Skin of body (tissue), 3 donors: ENCODE measurements at places on chromosomes 16 and 17. TPM values are rescaled to one million over a fixed set of nuclear protein-coding genes. Genes with fewer than 3 reads are reported as not detected.

RPA1 gene
- total RNA-seq = 37.4 TPM

LDHD gene
- 7.5 TPM for total RNA-seq

CCL3 gene
- 7.9 TPM for total RNA-seq

PTRH2 gene
- 19.4 TPM for total RNA-seq

SCARF1 gene
- 6.7 TPM for total RNA-seq

PLCD3 gene
- total RNA-seq = 14.1 TPM

PDILT gene
- not detected for total RNA-seq

MARVELD3 gene
- 3.0 TPM for total RNA-seq

NHLRC4 gene
- total RNA-seq = 0.59 TPM

KRT23 gene
- 107 TPM for total RNA-seq

SLC5A10 gene
- 0.20 TPM for total RNA-seq

- DNase-seq = no peak
Measured at GRCh38 chr17:64648234-64648633, 13.9 kb downstream of the SMURF2 start.

DNA sequence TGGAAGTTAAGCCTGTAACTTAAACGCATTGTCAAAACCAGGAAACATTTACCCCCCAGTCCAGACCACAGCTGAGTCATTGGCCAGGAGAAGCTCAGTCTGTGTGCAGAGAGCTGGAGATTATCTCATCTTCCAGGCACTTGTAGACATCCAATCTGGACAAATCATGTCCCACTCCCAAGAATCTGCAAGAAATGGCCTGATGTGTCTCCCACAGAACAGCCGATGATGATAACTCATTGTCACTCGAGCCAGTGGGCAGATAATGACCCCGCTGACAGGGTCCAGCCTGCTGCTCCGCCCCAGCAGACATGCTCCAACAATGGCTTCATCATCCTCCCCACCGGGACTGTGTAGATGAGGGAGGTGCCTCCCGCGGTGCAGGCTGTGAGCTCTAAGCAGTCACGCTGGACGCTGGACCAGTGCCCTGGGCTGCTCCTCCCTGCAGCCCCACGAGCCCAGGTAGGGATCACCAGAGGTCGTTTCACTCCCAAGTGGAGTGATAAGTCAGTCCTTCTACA, 322.5 kb downstream of the C16orf95 start:
- no peak for DNase-seq

GRCh38 chr16:86166414-86166813, 267.5 kb downstream of the IRF8 start:
- no peak for DNase-seq

DNA sequence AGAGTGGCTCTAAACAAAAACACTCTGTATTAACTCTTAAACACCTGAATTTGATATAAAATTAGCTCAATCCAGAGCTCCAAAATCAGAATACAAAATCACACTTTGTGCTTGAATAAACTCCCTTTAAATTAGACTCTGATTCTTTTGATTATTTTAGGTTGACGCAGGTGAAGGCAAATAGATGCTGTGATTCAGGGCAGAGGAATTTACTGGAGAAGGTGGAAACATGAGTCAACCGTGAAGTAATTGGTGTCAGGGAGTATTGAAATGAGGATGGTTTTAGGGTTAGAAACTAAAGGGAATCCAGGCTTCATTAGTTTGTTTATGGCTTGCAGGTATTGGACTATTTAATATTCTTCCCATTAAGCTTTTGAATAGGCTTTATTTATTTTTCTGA, 37.1 kb upstream of the TEKT1 start:
- DNase-seq = no peak

DNA sequence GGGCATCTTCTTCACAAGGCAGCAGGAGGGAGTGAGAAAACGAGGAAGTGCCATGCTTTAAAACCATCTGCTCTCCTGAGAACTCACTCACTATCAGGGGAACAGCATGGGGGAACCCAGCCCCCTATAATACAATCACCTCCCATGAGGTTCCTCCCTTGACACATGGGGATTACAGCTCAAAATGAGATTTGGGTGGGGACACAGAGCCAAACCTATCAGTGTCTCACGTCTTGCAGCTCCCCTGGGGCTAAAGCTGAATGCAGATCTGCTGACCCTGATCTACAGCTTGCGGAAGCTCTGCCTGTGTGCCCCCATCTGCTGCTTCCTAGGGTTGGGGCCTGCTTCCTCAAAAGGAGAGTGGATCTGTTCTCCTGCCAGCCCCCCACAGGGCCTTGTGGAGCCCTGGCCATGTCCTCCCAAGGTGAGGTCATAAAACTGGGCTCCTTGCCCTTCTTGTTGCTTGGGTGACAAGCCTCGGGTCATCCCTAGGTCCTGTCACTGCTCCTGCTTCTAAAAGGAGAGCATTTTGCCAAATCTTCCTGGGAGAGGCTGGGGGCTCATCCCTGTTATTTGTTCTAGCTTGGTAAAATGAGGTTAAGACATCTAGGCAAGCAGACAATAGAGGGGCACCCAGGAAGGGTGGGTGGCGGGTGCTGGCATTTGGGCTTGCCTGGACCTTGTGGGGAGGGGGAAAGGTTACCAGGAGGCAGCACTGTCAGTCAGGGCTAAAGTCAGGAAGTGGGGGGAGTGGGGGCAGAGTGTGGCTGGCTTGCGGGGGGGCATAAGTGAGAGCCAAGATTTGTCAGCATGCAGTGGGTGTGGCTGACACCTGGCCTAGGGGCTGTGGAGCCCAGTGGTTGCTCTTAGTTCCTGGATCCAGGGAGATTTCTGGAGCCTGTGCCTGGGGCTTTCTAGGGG, 16.0 kb downstream of the KRT33A start:
- DNase-seq = no peak

- DNase-seq = no peak
Measured at GRCh38 chr16:86982912-86983311, 334.3 kb downstream of the C16orf95 start.

GRCh38 chr17:37106049-37106448, 157.3 kb downstream of the AATF start:
- no peak for DNase-seq

DNA sequence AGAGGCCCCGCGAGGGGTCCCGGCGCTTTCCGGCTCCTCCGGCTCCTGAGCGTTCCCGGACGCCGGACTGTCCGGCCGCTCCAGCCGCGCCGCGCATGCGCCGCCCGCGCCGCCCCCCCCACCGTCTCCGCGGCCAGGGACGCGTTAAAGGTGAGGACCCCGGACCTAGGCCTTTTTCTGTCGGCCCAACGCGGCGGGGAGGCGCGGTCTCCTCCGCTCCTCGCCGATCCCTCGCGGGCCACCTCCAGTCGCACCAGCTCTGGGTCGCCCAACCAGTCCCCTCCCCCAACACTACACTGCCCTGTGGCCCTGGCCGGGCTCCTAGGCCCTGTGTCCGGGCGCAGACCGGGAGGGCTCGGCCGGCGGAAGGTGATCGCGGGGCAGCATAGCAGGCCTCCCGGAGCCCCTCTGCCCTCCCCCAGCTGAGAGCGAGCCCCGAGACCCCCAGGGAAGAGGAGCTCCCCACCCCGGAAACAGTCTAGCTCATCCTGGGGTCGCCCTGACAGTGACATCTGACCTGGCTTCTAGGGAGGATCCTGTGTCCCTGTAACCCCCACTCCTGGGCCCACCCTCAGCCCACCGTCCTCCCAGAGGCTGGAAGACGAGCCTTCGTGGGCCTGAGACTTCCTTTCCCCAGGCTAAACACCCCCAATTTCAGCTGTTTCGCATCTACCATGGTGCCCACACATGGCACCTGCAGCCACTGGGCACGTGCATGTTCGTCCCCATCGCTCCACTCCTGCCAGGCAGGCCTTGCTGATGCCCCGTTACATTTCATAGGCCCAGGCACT, 14.7 kb upstream of the BCAR1 start:
- DNase-seq = no peak

DNA sequence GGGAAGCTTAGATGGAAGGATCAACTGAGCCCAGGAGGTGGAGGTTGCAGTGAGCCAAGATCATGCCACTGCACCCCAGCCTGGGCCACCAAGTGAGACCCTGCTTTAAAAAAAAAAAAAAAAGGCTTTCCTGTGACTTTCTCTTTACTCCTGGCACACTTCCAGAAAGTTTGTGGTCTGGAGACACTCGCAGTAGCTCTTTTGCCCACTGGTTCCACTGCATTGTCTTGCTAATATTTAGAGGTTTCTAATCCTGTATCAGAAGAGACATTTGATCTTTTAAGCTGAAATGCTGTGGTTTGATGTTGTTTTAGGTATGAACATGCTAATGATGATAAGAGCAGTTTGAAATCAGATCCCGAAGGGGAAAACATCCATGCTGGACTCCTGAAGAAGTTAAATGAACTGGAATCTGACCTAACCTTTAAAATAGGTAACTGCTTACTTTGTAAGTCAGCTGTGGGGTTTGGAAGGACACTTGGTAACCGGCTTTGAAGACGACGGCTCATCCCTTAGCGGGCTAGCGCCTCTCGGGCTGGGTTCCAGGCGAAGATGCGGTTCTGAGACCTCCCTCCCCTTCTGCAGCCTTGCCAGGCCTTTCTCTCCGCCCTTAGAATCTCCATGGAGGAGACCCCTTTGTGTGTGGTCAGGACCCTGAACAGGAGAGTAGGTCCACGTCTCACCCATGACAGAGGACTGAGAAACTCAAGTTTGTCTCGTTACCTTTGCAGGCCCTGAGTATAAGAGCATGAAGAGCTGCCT, 23.1 kb downstream of the NTAN1 start:
- DNase-seq = no peak

DNA sequence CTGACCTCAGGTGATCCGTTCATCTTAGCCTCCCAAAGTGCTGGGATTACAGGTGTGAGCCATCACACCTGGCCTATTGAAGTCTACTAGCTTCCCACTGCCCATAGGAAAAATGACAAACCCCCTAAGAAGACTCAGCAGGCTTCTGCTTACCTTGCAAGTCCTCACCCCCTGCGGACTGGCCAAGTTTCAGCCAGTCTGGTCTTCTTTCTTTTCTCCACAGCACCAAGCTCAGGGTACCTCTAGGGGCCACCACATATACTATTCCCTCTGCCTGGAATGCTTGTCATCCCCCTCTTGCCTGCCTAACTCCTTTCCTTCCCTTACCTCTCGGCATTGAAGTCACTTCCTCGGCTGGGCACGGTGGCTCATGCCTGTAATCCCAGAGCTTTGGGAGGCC, 31.2 kb downstream of the ABCC3 start:
- no peak for DNase-seq

- DNase-seq = no peak
Measured at GRCh38 chr16:78230832-78231231, 131.4 kb downstream of the WWOX start.

DNA sequence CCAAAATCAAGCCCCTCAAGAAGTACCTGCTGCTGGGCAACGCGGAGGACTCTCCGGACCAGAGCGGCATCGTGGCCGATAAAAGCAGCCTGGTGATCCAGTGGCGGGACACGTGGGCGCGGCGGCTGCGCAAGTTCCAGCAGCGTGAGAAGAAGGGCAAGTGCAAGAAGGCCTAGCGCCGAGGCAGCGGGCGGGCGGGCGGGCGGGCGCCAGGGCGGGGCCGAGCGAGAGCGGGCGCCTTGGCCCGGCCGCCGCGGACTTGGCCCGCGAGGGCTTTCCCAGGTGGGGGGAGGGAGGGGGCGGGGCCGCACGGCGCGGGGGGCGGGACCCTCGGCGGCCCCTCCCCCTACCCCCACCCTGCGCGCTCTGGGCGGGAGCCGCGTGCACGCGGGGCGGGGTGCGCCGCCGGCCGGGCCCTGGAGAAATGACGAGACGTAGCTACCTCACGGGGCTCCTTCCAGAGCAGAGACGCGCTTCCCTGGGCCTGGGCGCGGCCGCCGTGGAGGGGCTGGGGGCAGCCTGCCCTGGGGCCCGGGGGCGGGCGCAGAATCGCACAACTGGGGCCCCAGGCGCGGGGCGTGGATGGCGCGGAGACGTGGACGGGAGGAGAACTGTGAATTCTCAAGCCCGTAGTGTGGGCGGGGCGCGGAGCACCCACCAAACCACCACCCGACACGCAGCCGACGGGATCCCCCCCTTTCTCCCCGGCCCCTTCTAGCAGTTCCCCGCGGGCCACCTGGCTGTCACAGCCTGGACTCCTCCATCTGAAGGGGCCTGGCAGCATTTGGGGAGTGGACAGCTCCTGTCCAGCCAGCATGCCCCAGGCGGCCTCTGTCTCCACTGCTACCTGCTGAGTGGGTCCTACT, 218.7 kb downstream of the NTN1 start:
- DNase-seq = peak; percentile 72

DNA sequence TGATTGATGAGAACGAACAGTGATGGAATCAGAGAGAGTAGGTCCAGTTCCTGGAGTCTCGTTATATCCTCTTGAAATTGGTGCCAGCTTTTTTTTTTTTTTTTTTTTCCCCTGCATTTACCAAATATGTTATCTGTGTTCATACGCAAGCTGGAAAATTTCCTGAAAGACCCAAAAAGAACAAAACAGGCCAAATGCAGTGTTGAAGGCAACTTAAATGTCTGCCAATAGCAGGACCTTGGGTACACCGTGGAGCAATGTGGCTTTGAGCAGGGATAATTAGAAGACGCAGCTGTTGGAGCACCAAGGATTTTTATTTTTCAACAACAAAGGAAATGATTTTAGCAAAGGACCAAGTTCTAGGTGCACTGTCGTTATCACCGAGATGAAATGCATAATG, 105.0 kb downstream of the ABCC6 start:
- DNase-seq = no peak

DNA sequence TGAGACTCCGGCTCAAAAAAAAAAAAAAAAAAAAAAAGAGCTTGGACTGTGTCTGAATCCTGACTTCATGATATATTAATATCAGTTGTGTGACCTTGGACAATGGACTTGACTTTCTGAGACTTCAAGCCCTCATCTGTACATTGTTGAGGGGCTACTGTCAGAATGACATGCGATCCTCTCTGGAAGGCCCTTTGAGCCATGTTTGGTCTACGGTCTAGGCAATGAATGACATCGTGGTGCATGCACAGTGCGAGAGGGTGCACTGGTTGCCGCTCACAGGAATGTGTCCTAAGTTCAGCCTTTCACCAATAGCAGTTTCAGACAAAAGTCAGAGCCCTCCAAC, 43.0 kb upstream of the ZNF629 start:
- no peak for DNase-seq

DNA sequence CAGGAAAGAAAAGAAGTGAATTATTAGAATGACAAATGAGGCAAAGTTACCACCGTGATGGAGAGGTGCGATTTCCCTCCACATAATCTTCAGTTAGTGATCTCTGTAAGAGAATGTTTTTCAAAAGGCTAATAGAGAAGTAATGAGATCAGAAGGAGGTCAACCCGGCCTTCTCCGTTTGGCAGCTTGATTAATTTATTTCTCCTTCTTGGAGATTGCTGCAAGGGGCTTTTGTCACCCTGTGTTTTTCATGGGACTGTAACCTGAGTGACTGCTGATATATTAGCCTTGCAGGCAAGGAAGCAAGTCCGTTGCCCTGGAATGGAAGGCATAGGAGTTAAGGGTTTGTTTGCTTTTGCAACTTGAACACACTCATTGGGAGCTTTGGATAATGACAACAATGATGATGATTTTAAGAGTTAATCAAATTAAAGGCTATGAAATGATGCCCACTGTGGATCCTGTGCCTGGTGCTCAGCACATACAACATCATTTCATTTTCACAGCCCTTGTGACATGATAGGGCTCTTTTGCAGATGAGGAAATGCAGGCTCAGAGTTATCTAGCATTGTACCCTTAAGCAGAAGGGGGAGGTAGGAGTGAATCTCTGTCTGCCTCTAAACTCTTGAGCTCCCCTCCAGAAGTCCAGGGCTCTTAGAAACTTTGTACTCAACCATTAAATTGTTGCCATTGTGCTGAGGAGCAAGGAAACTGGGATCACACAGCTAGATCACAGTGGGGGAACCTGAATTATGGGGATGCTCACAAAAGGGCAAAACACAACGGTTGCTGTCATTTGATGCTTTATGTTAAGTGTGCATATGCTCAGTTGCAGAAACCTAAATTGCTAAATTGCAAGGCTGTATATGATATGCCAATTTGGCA, 226.3 kb downstream of the WWOX start:
- DNase-seq = no peak
